H7 (cell line): ENCODE measurements at places on chromosomes 6 and 20. TPM values are rescaled to one million over a fixed set of nuclear protein-coding genes. Genes with fewer than 3 reads are reported as not detected.

ELOVL4 gene
- 4.8 and 5.1 TPM in 2 replicates for total RNA-seq

GRM1 gene
- 0.14 and 0.48 TPM in 2 replicates for total RNA-seq

- no peak for DNase-seq
Observed at GRCh38 chr20:14418376-14418775, 81.0 kb upstream of the FLRT3 start.

DNA sequence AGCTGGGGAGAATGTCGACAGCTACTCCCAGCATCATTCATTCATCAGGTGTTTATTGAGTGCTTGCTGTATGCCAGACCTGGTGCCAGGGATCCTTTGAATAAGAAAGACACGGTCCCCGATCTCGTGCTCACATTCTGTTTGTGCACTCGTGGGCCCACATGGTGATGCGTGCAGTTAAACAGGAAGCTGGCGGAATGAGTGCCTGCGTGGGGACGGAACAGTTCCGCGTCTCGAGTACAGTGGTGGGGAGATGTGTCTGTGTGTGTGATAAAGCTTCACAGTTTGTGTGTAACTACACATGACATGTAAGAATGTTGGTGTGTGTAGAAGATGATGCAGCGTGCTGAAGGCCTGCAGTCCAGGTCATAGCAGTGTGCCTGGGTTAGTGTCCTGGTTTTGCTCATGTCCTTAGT lies 6.5 kb downstream of the RBM38 start:
- DNase-seq = no peak

DNA sequence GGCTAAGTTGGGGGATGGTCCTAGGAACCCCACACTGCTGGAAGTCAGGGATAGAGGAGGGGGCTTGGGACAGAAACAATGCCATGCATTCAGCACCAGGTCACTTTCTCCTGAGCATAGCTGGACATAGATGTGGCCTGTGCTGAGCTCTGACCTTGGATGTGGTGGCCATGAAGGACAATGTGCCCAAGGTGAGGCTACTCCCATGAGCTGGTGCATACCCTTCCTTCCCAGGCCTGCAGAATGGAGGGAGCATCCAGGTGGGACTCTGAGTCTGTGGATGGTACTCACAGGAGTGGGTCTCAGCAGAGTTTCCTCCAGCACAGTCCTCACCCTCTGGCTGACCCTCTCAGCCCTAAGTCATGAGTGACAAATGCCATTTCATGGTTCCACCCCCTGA lies 16.9 kb downstream of the CST9L start:
- DNase-seq = no peak

- DNase-seq = no peak
Observed at GRCh38 chr6:5146398-5146797, 61.3 kb downstream of the PPP1R3G start.

RCAN2 gene
- total RNA-seq = 1.5 and 2.8 TPM in 2 replicates

GRCh38 chr6:99019381-99019780 lies 71.6 kb upstream of the FBXL4 start:
- no peak for DNase-seq

MYCT1 gene
- total RNA-seq = 0.92 and 2.7 TPM in 2 replicates

MEI4 gene
- 0.30 and 0.38 TPM in 2 replicates for total RNA-seq

- DNase-seq = peak; percentile 51
Observed at GRCh38 chr6:89830170-89830809, 610 bp downstream of the CASP8AP2 start.

DNA sequence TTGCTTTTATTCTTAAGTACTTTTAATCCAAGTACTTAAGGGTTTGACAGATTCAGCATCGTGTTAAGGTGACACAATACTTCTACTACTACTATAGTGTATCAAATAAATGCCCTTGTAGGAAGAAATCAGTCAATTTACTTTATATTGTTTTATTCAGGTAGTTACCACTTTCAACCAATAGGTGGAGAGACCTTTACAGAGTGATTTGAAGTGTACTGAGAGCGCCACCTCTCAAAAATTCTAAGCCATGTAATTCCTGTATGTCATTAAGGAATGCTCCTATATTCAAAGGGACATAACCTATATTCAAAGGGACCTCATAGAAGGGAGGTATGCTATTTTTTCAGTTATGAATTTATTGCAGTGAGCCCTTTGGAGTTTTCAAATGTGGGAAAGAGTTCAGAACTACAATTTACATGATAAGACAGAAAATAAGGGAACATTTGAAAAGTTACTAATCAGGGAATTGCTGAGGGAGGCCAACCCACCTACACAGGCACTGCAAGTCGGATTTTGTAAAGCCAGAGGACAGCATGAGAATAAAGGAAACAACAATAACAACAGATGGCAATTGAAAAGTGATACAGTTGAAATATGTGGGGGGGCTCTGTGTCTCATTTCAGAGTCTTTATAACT lies 955.6 kb downstream of the TBC1D32 start:
- DNase-seq = peak; percentile 28

DNA sequence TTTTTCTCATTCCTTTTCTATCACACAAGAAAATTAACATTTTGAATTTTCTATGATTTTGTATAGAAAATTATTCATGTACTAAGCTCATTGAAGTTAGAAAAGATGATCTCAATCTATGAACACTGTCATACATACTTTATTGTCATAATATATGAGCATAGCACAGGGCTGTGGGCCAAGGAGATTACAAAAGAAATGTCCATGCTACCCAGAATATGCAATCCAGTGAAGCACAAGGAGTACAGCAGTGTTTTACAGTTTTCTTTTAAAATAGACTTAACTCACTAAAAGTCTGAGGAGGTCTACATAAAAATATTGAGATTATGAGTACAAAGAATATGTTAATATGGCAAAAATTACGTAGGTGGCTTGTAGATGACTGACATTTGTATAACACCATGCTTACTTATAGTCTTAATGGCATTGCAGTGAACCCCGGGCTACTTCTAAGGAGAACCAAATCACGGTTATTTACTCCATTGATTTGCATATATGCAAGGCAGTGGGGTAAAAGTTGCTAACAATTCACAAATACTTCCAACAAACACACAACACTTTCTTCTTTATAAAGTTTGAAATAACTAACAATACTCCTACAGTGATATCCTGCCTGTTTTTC lies 257.1 kb downstream of the BCKDHB start:
- no peak for DNase-seq

PSMA7 gene
- 413 and 501 TPM in 2 replicates for total RNA-seq

GRCh38 chr6:35264550-35265274 lies 5.2 kb downstream of the ZNF76 start:
- DNase-seq = no peak

LY86 gene
- total RNA-seq = not detected in 2 replicates

CGAS gene
- 0.55 and 0.76 TPM in 2 replicates for total RNA-seq

DNA sequence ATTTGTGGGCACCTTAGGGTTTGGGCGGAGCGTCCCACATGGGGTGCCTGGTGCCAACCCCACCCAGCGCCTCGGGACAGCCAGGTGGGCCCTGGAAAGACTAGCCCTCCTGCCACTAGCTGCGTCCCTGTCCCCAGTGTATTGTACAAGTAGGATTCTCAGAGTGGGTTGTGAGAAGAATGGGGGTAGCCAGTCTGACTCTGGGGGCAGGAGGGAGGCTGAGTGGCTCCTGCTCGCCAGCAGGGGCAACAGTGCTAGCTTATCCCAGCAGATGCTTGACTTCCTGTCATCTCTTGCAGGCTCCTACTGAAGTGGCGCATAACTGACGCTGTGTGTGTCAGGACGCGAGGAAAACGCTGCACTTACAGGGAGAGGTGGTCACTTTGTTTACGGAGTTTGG lies 9.3 kb downstream of the PSMA7 start:
- peak; percentile 84 for DNase-seq

DNA sequence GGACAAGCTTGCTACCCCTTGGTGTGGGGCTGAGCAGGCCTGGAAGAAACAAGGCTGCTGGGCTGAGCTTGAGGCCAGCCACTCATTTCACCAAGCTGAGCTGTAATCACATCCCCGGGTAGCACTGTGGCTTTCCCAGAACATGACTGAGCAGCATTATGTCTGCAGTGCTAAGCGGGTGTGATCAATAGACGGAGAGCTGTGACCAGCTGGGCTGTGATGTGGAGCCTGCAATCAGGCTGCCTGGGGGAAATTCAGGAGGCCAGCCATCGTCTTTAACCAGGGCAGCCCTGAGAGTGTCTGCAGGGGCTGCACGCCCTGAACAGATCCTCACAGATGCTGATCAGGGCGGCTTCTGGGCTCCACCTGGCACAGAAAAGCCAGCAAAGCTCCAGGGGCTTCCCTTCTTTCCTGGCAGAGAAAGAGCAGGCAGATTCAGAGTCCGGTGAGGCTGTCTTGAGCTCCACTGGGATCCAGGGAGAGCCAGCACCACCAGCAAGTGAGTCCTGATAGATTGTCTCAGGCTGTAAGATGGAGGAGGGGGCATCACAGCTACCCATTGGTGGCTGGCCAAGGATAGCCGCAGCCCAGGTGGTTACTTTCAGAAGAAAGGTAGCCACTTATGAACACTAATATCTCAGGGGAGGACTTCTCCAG lies 165.9 kb downstream of the NRN1 start:
- DNase-seq = no peak

- DNase-seq = no peak
Observed at GRCh38 chr6:167528239-167528638, 203.4 kb downstream of the TTLL2 start.

GRCh38 chr6:154595538-154595937 lies 85.1 kb upstream of the CNKSR3 start:
- no peak for DNase-seq
